Substantia nigra (tissue), 51 donors: ENCODE measurements at places on chromosomes 11 and 22.

DNA sequence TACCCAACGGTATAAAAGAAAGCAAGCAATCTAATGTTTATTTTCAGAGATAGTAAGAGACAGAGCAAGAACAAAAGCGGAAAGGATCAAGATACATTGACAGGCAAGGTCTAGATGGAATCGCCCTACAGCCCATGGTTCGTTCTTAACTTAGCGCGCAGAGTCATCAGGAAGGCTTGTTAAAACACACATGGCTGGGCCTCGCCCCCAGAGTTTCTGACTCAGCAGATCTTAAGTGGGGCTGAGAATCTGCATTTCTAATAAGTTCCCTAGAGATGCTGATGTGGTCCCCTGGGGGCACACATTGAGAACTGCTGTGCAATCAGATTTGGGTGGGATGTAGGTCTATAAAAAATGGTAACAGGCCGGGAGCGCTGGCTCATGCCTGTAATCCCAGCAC is 35.8 kb upstream of the CHRM4 start:
- DNase-seq, result no peak

DNA sequence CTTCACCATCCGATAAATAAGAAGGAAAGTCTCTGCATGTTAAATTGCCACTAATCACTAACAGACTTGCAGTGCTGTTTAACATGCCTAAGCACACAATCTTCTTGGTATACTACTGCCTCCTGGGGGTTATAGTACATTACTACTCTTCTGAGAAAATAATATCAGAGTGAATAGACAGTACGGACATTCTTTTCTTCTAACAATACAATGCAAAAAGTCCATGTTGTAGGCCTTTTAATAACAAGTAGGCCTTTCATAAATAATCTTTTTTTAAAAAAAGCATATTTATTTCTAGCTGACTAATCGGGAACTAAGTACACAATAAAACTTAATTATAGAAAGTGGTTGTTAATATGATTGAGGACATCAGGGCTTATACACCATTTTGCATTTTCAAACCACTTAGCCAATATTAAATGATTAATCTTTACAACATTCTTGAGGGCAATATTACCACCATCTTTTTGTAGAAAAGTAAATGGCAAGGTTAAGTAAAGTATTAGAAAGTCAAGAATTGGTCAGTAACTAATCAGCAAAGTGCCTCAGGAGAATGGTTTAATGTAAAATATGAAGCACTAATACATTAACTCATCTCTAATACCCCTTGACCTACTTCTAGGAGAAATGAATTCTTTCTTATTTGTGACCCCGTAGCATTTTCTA is 84.7 kb downstream of the TTC28 start:
- DNase-seq, result no peak

DNA sequence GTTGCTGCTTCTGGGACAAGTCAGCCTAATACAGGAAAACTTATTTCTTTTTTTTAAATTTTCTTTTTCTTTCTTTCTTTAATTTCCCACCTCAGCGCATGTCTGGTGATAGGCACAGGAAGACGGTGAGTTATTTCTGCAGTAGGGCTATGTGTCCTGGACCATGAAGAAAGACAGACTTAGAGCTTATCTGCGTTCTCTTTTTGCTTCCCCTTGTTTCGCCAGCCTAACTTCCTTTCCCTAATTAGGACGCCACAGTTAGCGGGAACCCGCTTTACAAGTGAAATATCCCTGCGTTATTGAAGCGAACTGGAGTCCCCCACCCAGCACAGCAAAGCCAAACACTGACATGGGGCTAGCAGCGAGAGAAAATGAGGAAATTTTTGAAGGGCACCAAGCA is 8.6 kb downstream of the OR6M1 start:
- DNase-seq, result no peak

- DNase-seq, result no peak
Observed at GRCh38 chr11:78216571-78217287, 28.0 kb downstream of the USP35 start.

DNA sequence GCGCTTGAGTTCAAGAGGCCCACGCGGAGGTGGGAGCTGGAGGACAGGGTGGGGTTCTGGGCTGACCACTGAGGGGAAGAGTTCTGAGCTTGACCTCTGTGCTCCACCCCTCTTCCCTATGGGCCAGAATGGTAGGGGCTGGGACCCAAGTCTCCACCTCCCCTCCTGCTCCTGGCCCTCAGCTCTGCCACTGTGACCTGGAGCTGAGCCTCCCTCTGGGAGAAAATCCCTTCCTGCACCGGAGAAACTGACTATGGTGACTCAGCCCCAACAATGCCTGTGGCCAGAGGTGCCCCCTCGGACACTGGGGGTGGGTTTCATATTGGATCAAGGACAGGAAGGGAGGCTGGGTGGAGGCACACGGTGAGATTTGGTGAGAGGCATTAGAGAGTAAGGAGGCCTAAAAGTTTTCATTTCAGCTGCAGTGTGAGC is 23.0 kb downstream of the RELT start:
- DNase-seq, result no peak

DNA sequence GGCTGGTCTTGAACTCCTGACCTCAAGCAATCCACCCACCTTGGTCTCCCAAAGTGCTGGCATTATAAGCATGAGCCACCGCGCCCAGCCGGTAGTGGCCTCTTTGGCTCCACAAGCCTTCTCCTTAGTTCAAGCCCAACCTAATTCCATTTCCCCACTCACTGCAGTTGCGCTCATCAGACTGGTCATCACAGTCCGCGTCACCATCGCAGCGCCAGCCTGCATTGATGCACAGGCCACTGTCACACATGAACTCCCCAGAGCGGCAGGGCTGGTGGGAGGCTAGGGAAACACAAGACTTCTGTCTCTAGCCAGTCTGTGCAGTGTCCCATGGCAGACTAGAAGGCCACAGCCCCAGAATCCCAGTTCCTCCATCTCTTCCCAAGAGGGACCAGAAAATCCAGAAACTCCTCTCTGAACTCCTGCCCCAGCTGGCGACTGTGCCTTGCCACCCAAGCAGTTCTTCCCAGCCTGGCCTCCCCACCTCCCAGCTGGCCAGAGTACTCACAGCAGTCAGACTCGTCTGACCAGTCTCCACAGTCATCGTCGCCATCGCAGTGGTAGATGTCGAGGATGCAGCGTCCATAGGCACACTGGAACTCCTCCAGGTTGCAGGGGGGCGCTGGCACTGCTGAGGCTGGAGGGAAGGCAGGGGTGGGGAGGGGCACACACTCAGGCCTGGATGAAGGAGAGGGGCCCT is 19.8 kb downstream of the LRP4 start:
- no peak for DNase-seq

DNA sequence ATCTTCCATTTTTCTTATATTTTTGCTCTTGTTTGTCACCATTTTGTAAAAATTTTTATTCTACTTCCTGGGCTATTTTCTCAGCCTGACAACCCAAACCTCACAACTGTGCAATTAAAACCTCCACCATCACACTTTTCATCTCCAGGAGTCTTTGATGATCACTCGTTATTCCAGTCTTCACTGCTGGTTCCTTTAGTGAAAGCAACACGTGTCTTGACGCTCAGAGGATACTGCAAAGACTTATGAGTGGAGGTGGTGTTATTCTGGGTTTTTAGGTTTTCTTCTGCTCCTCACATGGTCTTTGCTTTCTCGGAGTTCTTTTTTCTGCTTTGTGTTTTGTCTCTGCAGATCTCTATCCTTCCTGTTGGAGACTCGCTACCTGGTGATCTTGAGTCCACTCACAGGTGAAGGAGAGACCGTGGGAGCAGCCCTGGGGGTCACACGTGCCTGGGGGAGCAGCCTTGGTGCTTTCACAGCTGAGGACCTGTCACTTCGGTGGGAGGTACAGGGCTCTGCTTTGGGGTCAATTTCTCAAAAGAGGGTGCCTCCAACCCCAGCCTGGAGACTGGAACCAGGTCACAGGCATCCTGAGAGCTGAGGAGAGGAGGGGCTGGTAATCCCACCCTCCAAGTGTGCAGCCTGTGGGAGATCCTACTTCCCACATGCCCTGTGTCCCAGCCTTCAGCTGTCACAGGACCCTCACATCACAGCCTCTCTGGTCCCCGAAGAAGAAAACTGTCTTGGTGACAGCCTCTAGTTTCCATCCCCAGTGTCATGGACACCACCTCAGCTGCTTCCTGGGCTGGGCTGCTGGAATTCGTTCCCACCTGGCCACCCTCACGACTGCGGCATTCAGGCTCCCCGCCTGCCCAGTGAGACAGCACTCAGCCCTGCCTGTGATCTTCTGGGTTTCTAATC is 11.0 kb downstream of the SULT4A1 start:
- DNase-seq, result no peak

- DNase-seq, result no peak
Observed at GRCh38 chr11:100851147-100851546, 164.1 kb downstream of the ARHGAP42 start.

DNA sequence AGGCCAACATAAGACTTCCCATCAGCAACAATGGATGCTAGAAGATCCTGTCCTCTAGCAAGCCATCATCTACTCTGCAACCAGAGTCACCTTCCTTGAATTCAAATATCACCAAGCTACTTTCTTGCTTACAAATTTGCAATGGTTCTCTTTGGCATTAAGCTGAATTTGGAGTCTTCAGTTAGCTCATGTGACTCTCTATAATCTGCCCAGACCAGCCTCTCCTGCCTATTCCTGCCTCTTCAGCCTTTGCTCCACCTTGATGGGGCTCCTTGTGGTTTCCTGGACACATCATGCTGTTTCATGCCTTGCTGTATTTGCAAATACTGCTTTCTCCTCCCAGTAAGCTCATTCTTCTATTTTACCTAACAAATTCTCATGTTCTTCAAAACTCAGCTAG is 82.3 kb downstream of the RASSF10 start:
- DNase-seq, result no peak

- DNase-seq, result no peak
Observed at GRCh38 chr11:64713781-64714363, 9.1 kb downstream of the NRXN2 start.

- no peak for DNase-seq
Observed at GRCh38 chr11:12166299-12167060, 56.1 kb downstream of the MICAL2 start.

DNA sequence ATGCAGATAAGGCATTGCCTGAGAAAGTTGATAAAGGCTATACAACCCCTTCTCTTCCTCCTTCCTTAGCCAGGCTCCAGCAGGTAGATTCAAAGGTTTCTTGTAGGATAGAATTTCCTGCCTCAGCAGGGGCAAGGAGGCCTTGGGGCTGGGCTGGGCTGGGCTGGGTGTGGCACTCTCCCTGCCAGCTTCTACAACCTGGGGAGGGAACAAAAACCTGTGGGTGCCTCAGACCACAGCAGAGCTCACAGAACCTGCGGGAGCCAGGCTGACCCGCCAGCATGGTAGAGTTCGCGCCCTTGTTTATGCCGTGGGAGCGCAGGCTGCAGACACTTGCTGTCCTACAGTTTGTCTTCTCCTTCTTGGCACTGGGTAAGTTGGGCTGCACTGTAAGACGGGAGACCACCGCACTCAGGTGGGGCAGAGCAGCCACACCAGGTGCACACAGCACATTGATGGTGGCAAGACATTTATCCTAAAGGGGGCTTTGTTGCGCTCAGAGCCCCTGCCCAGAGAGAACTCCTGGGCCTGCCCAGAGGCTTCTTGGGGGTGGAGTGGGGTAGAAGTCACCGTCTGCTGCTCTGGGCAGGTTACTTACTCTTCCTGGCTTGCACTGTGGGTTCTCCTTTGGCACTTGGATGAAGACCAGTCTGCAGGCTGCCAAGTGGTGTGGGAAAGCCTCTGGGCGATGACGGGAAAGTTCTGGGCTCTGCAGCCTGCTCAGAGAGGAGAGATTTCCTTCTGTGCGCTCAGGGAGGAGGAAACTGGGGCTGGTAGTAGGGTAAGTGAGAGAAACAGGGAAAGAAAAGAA is at the start of gene MOGAT2:
MOGAT2 (plus strand) TSS at position 231 of the 811 bp plus-strand sequence; CDS start at position 282, 51 bp downstream.
- DNase-seq, result no peak

GRCh38 chr11:11324090-11324489 is 29.0 kb downstream of the CSNK2A3 start:
- DNase-seq, result no peak

GRCh38 chr22:18000441-18001039 is 23.8 kb downstream of the MICAL3 start:
- DNase-seq, result no peak

DNA sequence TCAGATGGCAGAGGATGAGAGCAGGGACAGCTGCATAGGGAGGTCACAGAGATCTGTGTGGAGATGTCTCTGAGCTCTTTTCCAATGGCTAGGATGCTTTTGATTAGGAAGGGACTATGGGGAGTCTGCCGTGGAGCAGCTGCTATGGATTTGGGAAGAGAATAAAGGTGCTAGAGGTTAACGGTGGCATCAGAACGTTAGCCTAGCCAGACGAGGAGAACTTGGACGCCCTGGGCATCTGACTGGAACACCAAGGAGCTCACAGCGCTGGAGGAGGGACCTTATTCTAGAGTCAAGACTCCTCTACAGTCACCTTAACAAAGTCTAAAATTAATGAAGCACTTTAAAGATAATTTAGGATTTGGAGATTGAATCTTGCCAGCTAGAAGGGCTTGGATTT is 157.2 kb upstream of the B3GAT1 start:
- no peak for DNase-seq
